HCEC 1CT (cell line): ENCODE measurements at places on chromosomes 11 and 22.
A peak's percentile ranks its signal among the peaks of the same experiment; 100 is the strongest.

DNA sequence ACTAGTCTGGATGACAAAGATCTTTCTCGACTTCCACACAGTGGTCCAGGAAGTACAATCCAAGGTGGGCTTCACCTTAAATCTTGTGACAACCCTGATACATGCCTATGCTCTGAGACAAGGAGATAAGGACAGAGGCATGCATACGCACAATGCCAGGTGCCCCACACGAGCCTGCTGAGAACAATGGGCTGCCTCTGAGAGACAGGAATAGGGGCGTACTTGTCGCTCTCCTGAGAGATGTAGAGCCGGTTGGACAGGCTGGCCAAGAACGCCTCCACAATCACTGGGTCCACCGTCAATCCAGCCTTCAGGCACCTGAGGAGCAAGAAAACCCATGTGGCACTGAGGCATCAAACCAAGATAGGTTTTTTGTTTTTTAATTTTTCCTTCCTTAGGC lies 25.5 kb downstream of the SERPIND1 start:
- DNase-seq = no peak

- DNase-seq = no peak
These were observed 154.6 kb downstream of the DSCAML1 start for GRCh38 chr11:117642396-117642795.

- no peak for DNase-seq
These were observed 818.9 kb downstream of the BRD1 start for GRCh38 chr22:49008682-49009235.

DNA sequence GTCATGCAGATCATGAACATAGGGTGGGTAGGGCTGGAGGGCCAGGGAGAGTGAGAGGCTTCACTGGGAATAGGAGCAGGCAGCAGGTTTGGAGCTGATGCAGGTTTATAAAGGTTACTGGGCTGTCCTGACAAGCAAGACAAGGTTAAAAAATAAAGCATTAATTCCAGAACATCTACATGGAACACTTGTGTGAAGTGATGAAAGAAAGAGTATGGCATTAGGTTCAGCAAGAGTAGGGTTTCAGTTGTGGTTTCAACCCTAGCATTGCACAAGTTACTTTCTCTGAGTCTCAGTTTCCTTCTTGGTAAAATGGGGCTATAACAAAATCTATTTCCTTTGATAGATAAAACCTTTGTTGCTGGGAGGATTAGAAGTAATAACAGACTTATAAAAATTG lies 114.6 kb upstream of the SESN3 start:
- DNase-seq = no peak

DNA sequence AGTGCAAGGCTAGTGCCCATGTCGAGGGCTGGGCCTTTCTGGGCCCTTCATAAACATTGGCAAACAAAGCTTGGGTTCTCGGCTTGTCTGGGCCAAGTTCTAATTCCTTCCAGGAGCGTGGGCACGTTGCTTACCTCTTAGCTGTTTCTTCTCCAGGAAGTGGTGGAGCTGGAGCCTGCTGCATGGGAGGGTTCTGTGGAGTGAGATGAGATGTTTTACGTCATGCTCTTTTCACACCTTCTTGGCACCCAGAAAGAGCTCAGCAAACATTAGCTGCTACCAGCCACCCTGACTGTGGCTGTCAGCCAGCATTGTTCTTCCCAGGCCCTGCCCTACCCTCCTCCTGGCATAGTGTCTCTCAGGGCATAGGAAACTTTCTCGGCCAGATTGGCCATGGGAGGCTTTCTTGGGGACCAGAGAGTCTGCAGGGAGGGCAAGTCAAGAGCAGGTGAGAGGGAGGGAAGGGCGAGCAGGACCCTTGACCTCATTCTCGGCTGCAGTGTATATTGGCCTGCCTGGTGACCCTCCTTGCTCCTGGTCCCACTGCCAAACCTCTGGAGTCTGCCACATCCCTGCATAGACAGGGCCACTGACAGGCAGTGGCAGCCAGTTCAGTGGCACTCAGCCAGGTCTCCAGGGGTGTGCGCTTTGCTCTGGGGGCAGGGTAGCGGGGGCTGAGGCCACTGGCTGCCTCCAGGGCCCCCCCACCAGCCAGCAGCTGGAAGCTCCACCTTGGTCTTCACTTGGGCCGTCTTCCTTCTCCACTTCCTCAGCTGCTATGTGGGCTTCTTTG lies 98.8 kb downstream of the BCR start:
- DNase-seq = no peak

DNA sequence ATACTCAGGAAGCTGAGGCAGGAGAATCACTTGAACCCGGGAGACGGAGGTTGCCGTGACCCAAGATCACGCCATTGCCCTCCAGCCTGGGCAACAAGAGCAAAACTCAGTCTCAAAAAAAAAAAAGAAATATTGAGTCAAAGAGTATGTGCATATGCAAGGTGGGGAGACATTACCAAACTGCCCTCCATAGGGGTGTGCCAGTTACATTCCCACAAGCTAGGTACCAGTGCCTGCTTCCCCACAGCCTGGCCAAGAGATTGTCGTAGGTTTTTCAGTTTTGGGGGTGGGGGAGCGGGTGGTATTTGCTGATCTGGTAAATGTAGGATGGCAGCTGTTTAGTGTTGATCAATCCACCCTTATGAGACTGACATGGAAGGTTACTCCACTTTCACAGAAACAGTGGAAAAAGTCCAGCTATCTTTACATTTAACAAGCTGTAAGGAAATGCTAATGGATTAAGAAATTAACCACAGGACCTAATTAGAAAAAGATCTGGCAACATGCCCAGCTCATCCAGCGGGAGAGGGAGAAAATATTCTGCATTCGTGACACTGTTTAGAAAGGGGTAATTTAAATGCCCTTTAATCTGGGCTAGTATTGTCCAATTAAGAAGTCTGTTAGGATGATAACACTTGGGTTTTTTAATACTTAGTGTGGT lies 89.4 kb downstream of the PACS1 start:
- DNase-seq = no peak

DNA sequence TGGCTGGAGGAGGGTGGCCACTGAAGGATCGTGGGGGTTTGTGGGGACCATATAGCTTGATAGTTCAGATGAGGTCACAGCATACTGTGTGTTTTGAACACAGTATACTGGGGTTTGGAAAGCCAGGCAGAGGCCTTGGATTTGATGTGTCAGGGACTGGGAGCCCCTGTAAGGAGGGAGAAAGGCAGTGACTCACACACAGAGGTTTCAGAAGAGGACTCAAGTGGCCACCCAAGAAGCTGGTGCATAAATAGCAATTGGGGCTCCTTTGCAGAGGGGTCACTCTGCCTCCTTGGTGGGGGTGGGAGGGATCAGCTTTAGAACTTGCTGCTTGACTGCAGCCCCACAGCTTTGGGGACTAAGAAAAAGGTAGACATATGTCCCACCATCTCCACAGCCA lies 39.3 kb downstream of the SLC5A1 start:
- no peak for DNase-seq

- no peak for DNase-seq
These were observed 114.8 kb downstream of the FAM76B start for GRCh38 chr11:95674657-95675358.

- no peak for DNase-seq
These were observed 18.4 kb downstream of the SELENOO start for GRCh38 chr22:50218996-50219727.

GRCh38 chr11:127002669-127003259 lies 2.2 kb upstream of the KIRREL3 start:
- DNase-seq = no peak

DNA sequence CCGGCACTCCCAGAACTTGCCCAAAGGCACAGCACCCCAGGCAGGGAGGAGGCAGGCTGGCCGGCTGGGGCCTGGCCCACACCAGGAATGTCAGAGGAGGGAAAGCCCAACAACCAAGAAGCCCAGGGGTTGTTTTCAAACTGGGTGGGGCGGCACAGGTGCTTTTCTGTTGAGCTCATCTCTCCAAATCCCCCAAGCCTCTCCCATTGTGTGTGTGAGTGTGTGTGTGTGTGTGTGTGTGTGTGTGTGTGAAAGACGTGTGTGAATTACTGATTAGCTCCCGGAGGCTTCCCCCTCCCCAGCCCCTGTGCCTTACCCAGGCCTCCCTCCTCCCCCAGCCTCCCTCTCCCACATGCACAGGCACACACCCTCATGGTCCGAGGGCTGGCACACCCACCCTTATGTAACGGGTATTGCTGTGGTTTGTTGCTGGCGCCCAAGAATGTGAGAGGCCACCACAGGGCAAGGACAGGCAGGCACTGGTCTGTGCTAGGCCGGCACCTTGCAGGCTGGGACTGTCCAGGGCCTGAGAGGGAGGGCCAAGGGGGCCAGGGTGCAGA lies 15.9 kb downstream of the TRIM29 start:
- DNase-seq = no peak

DNA sequence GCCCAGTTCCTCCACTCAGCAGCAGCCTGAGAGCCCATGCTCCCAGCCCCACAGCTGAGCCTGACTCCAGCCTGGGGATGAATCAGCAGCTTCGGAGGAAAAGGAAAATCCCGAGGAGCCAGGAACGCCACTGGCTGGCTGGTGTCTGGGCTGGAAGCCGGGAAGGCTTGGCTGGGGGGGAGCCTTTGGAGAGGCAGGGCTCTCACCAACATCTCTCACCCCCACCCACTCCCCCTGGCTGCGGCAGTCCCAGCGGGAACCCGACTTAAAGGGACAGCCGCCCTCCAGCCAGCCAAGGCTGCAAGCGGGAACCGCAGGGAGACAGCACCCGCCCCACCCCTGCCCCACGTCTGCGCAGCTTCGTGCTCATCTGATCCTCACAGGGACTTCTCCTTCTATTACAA lies 28.4 kb downstream of the KIAA0930 start:
- peak; percentile 80 for DNase-seq

DNA sequence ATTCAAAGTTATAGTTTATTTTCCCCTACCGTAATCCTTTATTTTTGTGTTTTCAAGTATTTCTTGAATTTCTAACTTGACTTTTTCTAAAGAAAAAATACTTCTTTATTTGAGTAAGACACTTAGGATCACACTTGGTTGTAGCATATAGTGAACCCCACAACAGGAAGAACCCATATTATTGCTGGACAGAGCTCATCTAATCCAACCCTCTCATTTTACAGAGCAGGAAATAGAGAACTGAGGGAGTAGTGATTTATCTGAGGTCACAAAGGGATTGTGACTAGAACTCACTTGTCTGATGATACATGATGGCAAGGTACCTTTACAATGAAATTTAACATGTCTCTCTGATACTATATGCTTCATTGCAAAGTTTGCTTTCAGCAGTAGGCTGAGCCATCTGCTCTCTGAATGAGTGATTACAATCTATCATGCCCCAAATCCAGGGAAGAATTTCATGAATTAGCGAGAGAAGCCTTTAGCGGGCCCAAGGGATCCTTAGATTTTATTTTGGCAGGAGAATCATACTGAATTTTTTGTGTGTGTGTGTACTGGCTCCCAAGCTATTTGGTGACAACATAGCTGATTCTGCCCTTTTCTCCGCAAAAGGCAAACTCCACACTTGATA lies 9.8 kb downstream of the SLC17A6 start:
- DNase-seq = no peak

DNA sequence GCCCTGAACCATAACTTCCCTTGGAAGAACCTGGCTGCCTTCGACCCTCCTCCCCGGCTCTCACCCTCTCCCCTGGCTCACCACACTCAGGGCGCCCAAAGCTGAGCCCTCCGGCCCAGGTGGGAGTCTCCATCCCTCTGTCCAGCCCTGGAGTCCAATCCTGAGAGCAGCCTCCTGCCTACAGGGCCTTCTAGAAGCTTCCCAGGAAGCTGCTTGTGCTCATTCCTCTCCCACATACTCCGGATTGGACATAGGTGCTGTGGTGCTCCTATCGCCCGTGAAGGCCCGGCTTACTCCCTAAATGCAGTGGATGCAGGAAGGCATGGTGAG lies 1332.0 kb downstream of the BRD1 start:
- no peak for DNase-seq

DNA sequence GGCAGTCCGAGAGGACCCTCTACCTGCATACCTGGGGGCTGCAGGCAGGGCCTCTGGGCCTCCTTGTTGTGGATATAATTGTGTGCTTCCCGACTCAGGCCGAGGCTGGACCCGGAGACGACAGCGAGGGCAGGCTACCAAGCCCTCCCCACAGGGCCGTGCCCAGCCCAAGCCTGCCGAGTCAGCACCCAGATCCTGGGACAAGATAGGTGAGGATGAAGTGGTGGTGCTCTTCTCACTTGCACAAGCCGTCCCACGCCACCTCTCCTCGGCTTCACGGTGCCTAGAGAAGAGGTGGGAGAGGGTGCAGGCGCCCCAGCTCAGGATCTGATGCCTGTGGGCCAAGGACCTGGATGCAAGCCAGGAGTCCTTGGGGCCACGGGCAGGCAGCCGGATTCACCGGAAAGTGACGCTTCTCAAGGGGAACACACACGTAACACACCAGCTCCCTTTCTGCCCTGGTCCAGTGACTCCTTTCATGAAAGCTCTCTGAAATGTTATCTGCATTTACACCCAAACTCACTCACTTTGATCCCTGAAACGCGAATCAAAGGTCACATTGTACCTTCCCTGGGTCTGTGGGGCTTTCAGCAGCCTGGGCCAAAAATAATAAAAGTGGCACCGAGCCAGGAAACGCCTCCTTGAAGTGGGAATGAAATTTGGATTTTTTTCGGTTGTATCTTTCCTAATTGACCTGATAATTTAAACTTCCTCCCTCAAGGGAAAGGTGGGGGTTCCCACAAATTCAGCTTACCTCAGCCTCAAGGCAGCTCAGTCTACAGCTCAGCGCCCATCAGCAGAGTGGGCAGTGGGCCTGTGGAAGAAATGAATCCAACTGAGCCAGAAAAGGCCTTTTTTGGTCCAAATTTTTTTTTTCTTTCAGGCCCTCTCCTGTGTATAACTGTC lies 1.1 kb upstream of the GNB1L start:
- peak; percentile 58 for DNase-seq

DNA sequence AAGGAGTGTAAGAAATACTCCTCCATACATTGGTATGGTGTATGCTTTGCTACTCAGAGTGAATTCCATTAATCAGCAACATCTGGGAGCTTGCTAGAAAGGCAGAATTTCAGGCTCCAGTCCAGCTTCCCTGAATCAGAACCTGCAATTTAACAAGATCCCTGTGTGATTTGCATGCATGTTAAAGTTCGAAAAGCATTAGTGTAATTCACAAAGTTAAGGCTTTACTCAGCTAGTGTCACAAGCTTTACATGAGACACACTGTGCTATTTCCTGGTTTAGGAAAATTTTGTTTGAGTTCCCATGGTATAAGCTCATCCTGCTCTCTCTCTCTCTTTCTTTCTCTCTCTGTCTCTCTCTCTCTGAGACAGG lies 37.0 kb upstream of the HEPHL1 start:
- no peak for DNase-seq

GRCh38 chr11:122383186-122383585 lies 267.2 kb upstream of the BLID start:
- no peak for DNase-seq

DNA sequence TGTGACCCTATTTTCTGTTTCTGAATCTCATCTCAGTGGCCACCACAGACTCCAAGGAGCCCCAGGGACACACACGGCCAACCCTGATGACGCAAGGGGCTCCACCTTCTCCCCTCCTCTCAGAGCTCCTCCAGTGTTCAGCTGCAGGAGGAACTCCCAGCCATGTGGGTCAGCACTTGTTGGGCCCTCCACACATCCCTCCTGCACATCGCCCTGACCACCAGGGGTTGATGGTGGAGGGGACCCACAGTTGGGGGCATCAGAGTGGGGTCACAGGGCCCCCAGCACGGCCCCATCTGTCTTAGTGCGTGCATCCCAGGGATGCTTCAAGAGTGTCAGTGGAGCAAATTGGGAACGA lies 499.6 kb downstream of the BRD1 start:
- DNase-seq = no peak

- DNase-seq = no peak
These were observed 50.2 kb downstream of the AP2A2 start for GRCh38 chr11:975827-976226.
